ENCODE measurements at places on chromosomes 11 and 22.

DNA sequence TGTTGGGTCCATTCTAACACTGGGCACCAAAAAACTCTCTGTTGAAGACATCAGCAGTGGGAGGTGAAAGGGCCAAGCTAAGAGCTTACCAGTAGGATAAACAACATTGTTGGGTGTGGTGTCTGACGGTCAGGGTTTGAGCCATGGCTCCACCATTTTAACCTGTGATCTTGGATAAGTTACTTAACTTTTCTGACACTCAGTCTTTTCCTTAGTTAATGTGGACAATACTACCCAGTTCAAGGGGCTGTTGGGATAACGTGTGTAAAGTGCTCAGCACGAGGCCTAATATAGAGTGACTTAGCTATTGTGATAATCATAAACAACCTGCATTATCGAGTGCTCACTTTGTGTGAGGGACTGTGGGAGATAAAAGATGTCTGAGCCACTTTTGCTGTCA lies 6.1 kb downstream of the UCP3 start:
- DNase-seq, result no peak

- no peak for DNase-seq
Measured at GRCh38 chr22:47550524-47551430, 788.3 kb downstream of the TBC1D22A start.

- DNase-seq, result no peak
Measured at GRCh38 chr11:27395556-27396258, 32.7 kb upstream of the CCDC34 start.

DNA sequence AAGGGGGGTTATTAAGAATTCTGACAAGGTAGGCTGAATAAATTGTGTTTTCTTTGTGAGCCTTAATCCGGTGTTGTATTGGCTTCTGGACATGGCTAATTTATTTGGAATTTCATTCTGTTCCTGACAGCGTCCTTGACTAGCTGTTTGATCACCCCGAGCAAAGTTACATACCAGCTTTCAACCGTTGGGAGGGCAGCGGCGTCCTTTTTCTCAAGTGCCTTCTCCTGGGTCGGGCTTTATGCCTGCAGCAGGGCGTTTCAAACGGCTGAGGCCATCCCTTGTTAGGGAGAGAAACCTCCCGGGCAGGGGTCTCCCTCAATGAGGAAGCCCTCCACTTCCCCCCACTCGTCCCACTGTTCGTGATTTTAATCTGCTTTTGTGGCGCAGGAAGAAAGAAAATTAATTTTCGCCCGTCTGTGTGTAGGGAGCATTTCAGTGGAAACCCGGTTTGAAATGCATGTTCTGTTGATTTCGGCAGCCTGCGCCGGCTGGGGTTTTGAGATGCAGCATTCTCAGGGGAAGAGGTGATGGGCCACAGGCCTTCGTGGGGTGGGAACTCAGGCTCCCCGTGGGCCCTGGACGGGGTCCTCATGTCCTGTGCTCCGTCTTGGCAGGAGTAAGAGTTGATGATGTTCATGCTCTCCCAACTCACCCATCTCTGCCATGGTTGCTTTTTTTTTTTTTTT lies 2.9 kb upstream of the SMIM38 start:
- DNase-seq, result no peak

GRCh38 chr11:17629113-17629512 lies 82.1 kb downstream of the OTOG start:
- no peak for DNase-seq

GRCh38 chr11:96279018-96279895 lies 63.7 kb downstream of the MAML2 start:
- DNase-seq, result no peak

DNA sequence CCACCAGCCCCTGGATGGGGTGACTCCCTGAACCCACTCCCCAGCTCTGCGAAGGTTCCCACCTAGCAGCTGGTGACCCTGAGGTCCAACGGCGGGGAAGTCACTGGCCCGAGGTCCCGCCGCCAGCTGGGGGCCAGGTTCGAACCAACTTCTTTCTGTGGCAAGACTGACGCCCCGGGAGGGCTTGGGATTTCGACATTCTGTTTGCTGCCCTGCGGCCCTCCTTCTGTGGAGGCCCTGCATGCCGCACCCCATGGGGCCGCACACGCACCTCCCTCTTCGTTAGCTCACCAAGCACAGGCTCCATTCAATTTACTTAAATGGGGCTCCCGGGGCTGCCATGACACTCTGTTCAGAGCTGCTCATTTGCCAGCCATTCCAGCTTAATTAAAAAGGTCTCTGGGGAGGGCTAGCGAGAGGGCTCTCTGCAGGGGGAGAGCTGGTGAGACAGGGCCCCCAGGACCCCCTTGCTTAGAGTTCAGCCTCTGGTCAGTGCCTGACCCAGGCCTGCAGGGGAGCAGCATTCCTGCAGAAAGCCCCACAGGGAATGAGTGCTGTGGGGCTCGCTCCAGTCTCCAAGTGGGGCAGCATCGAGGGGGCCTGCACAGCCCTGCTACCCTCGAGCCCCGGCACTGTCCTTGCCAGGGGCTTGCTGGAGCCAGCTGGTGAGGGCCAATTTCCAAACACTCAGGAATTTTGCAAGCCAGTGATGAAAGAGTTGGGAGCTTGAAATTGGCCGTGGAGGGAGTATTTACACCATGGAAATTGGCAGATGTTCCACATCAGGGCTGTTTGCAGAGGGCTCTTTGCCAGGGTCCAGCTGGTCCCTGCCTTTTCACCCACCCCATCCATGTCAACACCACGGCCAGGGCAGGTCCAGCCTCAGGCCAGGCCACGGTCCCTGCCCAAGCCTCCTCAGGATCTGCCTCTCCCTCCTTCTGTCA lies 80.8 kb downstream of the CACNA1I start:
- DNase-seq, result no peak

DNA sequence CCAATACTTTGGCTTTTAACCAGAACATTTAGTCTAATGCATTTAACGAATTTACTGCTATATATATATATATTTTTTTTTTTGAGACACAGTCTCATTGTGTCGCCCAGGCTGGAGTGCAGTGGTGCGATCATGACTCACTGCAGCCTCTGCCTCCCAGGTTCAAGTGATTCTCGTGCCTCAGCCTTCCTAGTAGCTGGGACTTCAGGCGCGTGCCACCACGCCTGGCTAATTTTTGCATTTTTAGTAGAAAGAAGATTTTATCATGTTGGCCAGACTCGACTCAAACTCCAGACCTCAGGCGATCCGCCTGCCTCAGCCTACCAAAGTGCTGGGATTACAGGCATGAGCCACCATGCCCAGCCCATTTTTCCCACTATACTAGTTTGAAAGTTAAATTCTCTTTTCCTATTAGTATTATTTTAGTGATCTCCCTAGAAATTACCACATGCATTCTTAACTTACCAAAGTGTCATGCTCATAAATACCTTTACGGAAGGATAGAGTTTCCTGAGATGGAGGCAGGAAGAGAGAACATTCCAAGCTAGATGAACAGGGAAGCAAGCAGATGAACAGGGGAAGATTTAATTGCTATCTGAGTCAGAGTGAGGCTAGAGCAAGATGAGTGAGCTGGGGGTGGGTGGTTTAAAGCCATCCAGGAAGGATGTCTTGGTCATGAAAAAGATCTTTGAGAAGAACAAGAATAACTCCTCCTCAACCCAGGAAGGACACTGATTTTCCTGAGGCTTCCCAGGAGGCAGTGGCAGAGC lies 4.4 kb upstream of the PGAP2 start:
- DNase-seq, result no peak

- peak; percentile 94 for DNase-seq
Measured at GRCh38 chr11:10366568-10367331, 61.9 kb downstream of the ADM start.

- DNase-seq, result no peak
Measured at GRCh38 chr11:72724851-72725723, 27.1 kb downstream of the ARAP1 start.

GRCh38 chr11:70270877-70271648 lies 573 bp downstream of the PPFIA1 start:
- no peak for DNase-seq

DNA sequence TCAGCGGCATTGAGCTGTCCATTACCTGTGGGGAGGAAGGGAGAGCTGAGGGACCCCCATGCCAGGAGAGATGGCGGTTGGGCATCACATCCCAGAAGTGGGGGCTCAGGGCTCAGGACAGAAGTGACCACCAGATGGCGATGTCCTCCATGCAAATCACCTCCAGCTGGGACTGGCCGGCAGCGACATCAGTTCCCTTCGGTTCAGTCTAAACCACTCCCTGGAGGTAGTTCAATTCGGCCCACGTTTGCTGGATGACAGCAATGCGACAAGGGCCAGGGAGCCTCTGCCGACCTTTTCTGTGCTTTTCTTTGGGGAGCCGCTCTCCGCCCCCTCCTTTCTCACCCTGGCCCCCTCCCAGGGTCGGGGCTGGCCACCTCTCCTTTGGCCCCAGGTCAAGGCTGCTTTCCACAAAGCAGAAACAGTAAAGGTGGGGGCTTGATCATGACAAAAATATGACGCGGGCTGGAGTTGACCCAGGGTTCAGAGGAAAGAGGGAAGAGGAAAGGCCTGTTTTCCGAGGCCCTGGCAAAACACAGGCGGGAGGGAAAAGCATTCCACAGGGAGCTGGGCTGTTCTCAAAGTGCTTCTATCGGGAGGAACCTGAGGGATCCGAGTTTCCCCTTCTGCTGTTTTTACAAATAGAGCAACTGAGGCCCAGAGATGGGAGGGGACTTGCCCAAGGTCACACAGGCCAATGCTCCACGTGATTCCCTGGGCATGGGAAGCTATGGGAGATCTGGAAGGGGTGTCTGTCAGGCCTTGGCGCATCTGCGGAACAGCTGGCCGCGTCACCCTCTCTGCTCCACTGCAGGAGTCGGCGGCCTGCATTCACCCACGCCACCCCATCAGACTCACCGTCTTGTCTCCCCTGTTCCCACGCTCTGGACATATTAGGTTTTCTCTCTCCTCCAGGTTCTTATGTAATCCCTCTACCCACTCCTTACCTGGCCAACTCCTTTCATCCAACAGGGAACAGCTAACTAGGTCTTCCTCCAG lies 54.7 kb downstream of the FBXO7 start:
- peak; percentile 44 for DNase-seq

DNA sequence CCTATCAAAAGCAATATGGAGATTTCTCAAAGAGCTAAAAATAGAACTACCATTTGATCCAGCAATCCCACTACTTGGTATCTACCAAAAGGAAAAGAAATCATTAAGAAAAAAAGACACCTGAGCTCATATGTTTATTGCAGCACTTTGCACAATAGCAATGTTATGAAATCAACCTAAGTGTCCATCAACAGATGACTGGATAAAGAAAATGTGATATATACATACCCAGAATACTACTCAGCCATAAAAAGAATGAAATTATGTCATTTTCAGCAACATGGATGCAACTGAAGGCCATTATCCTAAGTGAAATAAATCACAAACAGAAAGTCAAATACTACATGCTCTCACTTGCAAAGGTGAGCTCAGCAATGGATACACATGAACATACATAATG lies 1565.5 kb upstream of the RAG2 start:
- DNase-seq, result no peak

DNA sequence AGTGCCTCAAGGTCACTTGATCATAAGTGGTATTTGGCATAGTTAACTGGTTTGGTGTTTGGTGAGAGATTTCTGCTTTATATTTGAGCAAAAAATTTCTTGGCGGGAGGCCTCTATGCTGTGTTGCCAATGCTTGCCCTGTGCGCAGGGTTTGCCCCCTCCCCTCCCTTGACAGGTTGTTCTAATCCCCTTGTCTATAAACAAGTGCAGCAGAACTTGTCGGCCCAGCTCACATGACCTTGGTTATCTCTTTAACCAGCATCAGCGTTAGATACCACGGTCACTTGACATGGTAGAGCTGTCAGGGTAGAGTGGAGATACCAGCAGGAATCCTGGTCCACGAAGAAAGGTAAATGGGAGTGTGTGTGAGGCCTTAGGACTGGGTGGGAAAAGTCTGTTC lies 35.6 kb downstream of the MARK2 start:
- no peak for DNase-seq

DNA sequence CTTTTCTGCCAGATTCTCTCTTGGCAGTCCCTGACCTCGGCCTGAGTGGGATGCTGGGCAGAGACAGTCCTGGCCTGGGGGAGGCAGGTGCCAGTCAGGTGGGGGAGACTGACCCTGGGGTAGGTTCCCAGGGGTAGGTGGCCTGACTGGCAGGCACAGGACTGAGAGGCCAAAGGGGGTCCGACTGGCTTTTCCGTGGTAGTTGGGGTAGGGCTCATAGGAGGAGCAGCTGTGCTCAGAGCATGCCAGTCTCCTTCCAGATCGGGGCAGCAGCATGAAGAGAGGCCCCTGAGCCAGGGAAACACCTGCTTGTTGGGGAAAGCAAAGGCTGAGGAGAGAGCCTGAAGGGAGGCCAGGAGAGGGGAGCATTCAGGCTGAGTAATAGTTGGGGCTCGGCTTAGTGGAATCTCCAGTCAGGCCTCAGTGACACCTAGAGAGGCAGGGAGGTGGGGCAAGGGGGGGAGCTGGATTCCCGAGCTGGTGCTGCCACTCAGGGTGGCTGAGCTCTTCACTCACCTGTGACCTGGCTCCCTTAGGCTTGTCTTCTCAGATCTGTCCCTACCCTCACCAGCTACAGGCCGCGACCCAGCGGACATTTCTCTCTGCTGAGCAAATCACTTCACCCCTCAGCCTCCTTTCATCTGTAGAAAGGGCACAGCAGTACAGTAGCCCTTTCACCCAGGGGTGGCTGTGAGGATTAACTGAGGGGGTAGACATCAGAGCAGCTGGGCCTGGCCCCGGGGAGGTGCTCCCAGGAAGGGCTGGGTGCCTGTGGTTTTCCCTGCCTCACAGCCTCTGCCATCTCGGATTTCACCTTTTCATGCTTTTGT lies 26.2 kb downstream of the MCM5 start:
- DNase-seq, result no peak

- DNase-seq, result no peak
Measured at GRCh38 chr22:20524004-20524481, 16.6 kb downstream of the MED15 start.

DNA sequence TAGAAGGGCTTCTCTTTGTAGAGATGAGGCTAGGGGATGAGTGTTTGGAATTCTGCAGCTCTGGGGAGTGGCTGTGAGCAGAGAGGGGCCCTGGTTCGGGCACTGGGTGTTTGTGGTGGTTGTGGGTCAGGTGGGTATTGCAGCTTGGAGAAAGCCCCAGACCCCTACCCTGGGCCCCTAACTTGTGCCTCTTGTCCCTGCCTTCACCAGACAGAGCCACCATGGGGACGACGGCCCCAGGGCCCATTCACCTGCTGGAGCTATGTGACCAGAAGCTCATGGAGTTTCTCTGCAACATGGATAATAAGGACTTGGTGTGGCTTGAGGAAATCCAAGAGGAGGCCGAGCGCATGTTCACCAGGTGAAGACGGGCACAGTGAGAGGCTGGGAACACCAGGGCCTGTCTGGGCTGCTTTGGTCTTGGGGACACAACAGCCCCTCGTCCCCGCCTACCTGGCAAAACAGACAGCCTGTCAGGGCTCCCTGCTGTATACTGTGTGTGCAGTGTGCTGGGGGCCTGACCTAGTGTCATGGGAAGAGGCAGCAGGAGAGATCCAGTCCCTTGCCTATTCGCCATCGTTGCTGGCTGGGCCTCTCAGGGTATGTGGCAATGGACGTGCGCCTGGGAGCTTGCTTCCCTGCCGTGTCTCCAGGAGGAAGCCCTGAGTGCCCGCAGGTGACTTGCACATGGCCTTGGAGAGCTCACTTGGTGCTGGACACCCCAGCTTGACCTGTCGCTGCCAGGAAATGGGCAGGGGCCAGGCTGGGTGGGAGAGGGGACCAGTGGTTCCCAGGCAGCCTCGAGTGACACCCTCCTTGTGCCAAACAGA lies 4.3 kb downstream of the INCENP start:
- DNase-seq, result no peak
